Stomach (tissue), 19 donors: ENCODE measurements at places on chromosomes 3 and 15. TPM values are rescaled to one million over a fixed set of nuclear protein-coding genes. Genes with fewer than 3 reads are reported as not detected.
A peak's percentile ranks its signal among the peaks of the same experiment; 100 is the strongest.

DNA sequence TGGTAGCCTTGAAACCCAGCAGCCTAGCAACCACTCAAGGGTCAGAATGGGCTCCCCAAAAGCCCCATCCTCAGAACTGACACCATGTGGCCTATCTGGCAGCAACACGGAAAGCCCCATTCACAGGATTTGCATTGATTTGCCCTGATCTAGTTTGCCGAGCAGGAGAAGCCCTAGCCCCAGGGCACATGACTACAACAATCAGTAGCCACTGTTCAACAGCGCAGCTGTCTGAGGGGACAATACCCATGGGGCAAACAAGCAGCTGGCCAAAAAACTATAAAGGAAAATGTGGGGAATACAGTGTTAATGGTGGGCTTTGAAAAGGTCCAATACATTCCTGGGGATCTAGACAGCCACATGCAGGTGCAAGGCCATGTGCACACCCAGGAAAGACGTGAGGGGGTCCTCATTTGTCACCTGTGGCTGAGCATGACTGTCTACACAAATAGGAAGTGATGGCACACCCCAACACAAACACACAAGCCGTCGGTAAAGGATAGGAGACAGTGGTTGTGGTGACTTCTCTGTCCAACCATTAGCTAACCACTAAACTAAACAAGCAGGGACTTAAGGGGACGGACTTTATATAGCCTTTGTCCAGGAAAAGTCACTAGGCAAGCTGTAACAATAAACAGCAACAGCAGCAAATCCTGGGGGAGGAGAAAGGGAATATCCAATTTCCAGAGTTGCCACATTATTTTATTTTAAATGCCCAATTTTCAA lies 113.7 kb downstream of the LRIG1 start:
- no peak overlapping the region for H3K27ac ChIP-seq
- H3K4me3 ChIP-seq, result no peak overlapping the region
- no peaks in the 10 kb centered on the region for H3K27me3 ChIP-seq
- H3K36me3 ChIP-seq, result peaks cover 43% of the 10 kb centered on the region

C3orf22 gene
- polyA plus RNA-seq, result not detected

KNG1 gene
- 0.18 TPM for polyA plus RNA-seq

GRCh38 chr15:47908950-47909670 lies 191.8 kb downstream of the SEMA6D start:
- H3K4me3 ChIP-seq, result no peak overlapping the region
- H3K27ac ChIP-seq, result no peak overlapping the region
- no peaks in the 10 kb centered on the region for H3K4me1 ChIP-seq
- no peaks in the 10 kb centered on the region for H3K36me3 ChIP-seq

PP2D1 gene
- polyA plus RNA-seq, result not detected

GPD1L gene
- 16.5 TPM for polyA plus RNA-seq

ST8SIA2 gene
- polyA plus RNA-seq, result not detected

DNA sequence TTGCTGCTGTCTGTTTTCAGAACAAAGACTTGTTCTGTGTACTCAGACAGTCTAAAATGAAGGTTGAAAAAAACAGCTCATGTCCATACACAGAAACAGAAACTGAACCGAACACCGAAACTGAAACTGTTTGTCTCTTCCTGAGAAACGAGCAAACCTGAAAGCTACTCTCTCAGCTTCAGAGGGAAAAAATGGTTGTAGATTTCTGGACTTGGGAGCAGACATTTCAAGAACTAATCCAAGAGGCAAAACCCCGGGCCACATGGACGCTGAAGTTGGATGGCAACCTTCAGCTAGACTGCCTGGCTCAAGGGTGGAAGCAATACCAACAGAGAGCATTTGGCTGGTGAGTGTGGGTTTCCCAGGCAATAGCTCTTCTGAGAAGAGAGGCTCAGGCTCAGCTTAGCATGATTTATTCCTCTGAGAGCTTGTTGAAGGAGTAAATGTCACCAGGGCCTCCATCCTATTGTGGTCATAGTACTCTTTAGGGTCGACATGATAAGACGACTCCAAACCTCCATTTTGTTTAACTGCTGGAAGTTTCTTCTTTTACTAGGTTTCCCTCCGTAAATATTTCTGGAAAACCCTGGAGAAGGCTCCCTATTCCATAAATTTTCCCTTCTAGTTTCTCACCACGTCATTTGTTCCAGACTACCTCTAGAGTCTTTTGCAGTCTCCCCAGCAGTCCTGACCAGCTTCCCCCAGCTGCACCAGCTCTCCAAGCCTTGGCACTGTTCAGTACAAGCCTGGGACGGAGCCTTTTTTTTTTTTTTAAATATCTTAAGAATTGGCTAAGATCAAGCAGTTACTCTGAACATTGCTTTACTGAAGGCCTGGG lies at the start of gene RTP4:
Gene RTP4, plus strand, starts transcription at position 135 of the 838 bp plus-strand sequence. Its CDS starts 57 bp downstream, at position 192.
- H3K27me3 ChIP-seq, result no peaks in the 10 kb centered on the region
- H3K4me1 ChIP-seq, result peaks cover 8% of the 10 kb centered on the region
- no peak for DNase-seq
- H3K36me3 ChIP-seq, result peaks cover 17% of the 10 kb centered on the region
- H3K4me3 ChIP-seq, result peak within 1 kb of the TSS; percentile 56

DNA sequence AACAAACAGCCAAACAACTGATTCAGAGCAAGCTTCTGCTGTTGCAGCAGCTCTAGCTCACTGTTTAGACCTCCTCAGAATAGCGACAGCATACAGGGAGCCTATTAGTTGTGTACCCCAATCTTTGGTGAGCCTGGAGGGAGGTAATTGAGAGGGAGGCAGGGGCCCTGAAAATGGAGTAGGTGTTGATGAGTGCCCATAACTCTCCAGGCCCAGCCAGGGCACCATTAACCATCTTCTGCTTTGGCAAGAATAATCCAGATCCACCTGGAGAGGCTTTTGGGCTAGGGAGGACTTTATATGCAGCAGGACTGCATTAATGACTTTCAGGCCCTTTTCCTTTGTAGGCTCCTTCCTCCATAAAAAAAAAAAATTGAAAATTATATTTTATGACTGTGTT lies 20.9 kb downstream of the PLCL2 start:
- DNase-seq, result no peak
- peaks cover 37% of the 10 kb centered on the region for H3K4me1 ChIP-seq
- no peaks in the 10 kb centered on the region for H3K36me3 ChIP-seq
- no peaks in the 10 kb centered on the region for H3K27me3 ChIP-seq
- H3K4me3 ChIP-seq, result no peak overlapping the region

FOXB1 gene
- not detected for polyA plus RNA-seq

DNA sequence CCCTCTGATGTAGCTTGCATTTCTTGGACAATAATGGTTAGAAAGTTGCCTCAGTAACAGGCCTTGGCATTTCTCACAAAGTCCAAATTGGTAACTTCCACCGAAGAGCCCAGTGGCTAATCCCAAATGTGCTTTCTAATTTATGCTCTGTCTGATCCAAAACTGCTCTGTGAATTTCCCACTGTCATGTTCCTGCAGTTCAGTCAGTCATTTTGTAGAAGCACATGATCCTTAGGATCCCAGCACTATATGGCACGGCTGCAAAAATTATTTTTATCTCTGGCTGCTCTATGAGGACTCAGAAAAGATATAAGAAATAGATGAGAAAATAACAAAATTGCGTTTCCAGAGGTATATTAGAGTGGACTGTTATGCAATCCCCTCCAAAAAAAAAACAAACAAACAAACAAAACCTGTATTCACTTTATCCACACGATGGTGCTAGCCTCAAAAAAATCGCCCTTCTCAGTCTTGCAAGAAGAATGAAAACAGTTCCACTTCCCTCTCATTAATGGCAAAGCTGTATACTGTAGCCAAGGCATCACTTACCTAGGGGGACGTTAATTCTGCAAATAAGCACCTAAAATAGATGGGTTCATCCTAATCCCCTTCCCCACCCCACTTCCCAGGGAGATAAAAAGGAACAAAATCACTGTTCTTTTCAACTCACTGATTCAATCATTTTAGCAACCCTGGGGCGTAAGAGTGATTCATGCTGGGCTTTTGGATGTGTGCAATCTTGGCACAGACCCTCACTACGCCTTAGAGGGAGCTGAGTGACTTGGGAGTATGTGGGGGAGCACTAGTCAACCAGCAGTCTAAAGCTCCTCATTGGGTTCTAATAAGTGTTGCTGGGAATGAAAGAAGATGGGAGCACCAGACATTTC lies 61.3 kb downstream of the TMCO5A start:
- peaks cover 8% of the 10 kb centered on the region for H3K4me1 ChIP-seq
- no peak overlapping the region for H3K27ac ChIP-seq
- no peaks in the 10 kb centered on the region for H3K27me3 ChIP-seq

DNA sequence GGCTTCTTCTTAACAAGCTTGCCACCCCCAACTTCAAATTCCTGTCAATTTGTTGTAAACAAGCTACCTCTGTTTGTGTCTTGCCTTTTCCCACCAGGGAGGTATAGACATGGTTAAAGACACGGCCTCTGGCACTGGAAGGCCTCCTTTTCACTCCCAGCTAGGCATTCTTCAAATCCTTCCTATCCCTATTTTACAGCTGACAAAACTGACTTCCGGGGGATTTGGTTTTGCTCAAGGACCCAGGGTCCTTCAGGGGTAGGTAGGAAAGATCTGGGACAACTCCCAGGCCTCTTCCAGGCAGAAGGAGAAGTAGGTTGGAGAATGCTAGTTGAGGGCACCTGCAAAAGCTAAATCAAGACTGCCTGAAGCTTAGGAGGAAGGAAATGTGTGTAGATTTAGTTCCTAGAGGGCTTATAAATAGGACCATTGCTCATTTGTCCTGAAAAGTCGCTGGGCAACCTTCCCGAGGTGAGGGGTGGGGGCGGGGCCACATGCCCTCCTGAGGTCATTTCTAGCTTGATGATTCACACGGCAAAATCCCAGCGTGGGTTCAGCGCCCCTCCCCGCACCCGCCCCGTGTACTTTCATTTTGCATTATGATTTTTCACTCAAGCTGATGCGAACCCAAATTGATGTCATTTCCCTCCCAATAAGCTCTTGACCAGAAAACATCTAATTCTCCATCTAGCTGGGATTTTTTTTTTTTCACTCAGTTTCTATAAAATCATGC lies 365.5 kb downstream of the SHQ1 start:
- peak overlapping the region; percentile 28 for H3K4me3 ChIP-seq
- DNase-seq, result peak; percentile 69
- no peak overlapping the region for H3K27ac ChIP-seq
- no peaks in the 10 kb centered on the region for H3K27me3 ChIP-seq
- H3K4me1 ChIP-seq, result peaks cover 25% of the 10 kb centered on the region

DNA sequence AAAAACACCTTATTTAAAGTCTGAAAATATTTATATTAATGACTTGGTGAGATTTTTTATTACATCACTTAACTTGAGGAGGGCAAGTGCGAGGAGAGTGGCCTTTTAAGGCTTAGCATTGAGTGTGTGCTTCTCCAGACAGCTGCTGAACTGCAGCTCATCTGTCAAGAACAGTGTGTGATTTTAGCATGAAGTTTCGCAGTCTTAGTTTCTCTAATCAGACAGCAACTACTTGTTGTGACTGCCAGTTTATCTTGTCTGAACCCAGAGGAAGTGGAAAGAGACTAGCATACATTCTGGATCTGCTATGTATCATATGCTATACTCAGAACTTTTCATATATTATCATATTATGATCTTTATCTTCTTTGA lies 291.7 kb upstream of the ROPN1 start:
- H3K36me3 ChIP-seq, result no peaks in the 10 kb centered on the region
- H3K4me1 ChIP-seq, result peaks cover 4% of the 10 kb centered on the region
- DNase-seq, result no peak
- H3K27ac ChIP-seq, result peak overlapping the region; percentile 74
- H3K27me3 ChIP-seq, result no peaks in the 10 kb centered on the region

- no peaks in the 10 kb centered on the region for H3K27me3 ChIP-seq
- H3K27ac ChIP-seq, result no peak overlapping the region
- no peak overlapping the region for H3K4me3 ChIP-seq
- no peaks in the 10 kb centered on the region for H3K36me3 ChIP-seq
- DNase-seq, result no peak
- H3K4me1 ChIP-seq, result no peaks in the 10 kb centered on the region
Measured at GRCh38 chr3:182633186-182633585, 160.1 kb upstream of the ATP11B start.

ATP8B4 gene
- 0.95 TPM for polyA plus RNA-seq

DNA sequence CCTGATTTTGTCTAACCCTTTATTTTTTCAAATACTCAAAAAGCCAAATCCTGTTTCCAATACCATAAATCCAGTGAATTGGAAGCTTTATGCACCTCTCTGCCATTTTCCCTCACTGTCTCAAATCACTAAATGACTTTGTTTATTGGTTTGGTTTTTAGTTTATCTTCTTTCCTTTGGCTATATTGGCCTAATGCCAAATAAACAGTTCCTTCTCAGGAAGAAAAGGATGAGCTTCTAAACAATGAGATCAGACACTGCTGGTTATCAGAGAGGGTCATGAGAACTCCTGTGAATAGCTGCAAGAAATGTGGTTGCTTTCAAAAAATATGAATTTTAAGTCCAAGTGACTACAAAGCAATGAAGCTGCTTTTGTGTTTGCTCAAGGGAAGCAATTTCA lies 359.9 kb downstream of the MECOM start:
- peak overlapping the region; percentile 54 for H3K27ac ChIP-seq
- H3K27me3 ChIP-seq, result no peaks in the 10 kb centered on the region

- no peak for DNase-seq
- no peaks in the 10 kb centered on the region for H3K36me3 ChIP-seq
- no peaks in the 10 kb centered on the region for H3K27me3 ChIP-seq
- no peaks in the 10 kb centered on the region for H3K4me1 ChIP-seq
- no peak overlapping the region for H3K27ac ChIP-seq
- no peak overlapping the region for H3K4me3 ChIP-seq
Measured at GRCh38 chr3:87062685-87063084, 71.7 kb upstream of the VGLL3 start.

- DNase-seq, result no peak
- no peak overlapping the region for H3K4me3 ChIP-seq
- H3K4me1 ChIP-seq, result peaks cover 56% of the 10 kb centered on the region
- no peak overlapping the region for H3K27ac ChIP-seq
- H3K27me3 ChIP-seq, result no peaks in the 10 kb centered on the region
Measured at GRCh38 chr3:48064292-48064829, 48.1 kb upstream of the MAP4 start.

PIF1 gene
- polyA plus RNA-seq, result 0.46 TPM

DNA sequence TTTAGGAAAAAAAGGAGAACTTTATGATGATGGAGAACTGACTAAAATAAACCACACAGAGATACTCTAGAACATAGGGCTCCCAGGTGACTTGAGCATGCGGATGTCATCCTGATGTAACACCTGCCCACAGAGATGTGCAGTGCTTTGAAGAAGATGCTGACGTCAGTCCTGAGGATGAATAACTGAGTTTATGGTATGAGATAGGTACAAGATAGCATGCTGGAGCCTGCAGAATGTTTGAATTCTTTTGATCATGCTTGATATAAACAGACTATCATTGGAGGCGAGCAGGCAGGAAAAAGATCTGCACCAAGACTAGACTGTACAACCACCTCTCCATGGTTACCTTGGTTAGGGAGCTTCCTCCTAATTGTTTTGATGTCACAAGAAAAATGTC lies 12.4 kb downstream of the CCR4 start:
- DNase-seq, result no peak
- H3K4me3 ChIP-seq, result no peak overlapping the region
- no peak overlapping the region for H3K27ac ChIP-seq
- H3K27me3 ChIP-seq, result no peaks in the 10 kb centered on the region

DNA sequence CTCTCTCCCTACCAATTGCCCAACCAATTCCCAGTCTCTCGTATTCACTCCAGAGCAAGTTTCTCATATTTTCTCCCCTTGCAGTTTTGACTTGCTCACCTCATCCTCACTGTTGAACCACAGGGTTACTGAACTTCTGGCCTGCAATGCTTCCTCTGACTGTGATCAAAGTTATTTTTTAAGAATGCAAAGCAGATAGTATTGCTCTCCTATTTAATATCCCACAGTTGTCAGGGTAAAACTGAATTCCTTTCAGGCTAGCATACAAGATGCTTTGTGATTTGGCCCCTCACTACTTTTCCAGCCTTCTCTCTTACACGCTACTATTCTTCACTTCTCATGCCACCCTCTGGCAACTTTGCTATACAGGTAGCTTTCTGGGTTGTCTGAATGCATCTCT lies 80.9 kb downstream of the LRRFIP2 start:
- H3K27me3 ChIP-seq, result no peaks in the 10 kb centered on the region
- H3K4me3 ChIP-seq, result no peak overlapping the region
- DNase-seq, result no peak
- H3K4me1 ChIP-seq, result peaks cover 21% of the 10 kb centered on the region
- no peak overlapping the region for H3K27ac ChIP-seq
